AG08396 (cell line): ENCODE measurements at places on chromosomes 4 and X.
A peak's percentile ranks its signal among the peaks of the same experiment; 100 is the strongest.

GRCh38 chr4:8639777-8640720 is 47.5 kb downstream of the CPZ start:
- DNase-seq: no peak

- DNase-seq: peak; percentile 50
Measured at GRCh38 chr4:150867148-150867547, 147.9 kb downstream of the LRBA start.

DNA sequence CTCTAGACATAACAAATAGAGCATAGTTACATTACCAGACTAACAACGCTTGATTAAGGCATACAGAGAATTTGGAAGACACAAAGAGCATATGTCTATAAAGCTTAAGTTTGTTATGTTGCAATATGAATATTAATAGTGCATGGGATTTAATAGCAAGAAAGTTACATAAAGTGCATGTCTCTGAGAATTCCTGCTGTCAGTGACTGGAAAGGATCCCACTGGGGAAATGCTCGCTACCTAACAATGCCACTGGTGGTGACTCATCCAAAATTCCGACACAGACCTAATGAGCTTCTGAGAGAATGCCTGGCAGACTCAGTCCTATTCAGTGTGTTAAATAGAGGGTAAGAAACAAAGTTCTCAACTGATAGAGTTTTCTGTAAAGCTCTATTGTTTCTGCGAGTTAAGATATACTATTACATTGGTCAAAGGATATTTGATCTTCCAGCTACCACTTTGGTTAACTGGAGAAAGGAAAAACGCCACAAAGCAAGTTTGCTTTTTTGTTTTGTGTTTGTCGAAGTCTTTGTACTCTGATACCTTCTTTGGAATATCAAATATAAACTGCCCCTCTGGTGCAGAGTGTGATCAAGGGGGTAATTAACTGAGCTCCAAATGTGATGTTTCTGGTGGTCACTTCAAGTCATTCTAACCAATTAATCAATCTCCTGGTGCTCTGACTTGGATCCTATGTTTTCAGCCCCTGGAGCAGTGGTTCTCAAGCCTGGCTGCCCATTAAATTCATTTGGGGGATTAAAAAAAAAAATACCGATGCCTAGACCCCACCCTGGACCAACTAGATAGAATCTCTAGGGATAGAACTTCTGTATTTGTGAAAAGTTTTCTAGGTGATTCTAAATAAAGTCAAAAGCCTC is 107.9 kb downstream of the PALLD start:
- peak; percentile 53 for DNase-seq

DNA sequence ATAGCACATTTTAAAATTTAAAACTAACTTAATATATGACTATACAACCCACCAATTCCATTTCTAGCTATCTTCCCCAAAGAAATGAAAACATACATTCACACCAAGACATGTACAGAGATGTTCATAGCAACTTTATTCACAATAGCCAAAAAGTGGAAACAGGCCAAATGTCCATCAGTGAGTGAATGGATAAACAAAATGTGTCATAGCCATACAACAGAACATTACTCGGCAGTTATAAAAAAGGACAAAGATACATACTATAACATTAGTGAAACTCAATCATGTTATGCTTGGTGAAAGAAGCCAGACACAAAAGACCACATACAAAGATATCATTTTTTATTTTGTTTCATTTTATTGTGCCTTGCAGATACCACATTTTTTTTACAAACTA is 396.8 kb downstream of the PACRGL start:
- no peak for DNase-seq

DNA sequence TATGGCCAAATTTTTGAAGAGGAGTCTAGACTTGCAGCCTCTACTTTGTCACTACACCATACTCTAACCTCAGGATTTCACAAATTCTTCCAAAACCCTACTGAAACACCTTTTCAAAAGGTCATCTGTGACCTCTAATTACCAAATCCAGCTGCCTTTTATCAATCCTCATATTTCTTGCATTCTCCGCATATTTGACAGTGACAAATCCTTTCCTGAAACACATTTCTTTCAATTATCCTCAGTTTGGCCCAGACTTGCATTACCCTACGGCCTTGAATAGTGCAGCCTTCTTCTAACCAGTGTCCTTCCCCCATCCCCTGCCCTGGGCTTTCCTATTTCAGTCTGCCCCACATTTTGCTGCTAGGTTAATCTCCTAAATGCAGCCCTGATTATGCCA is 25.5 kb downstream of the MID2 start:
- DNase-seq: no peak

DNA sequence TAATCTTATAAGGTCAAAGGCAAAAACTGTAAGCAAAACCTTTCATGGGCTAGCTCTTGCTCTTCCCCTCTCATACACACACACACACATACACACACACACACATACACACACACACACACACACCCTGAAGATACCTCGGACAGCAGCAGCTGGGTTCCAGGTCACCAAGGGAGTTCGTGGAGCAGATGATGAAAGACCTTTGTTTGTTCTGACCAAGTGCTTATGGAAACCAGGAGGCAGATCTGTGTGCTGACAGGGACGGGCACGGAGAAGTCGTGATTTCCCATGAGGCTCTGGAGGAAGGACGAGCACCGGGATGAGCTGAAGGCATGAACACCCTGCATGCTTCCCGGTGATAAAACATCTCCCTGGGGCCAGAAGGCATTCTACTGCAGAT is 35.4 kb upstream of the CRMP1 start:
- no peak for DNase-seq

GRCh38 chr4:147707892-147708672 is 23.8 kb upstream of the ARHGAP10 start:
- DNase-seq: no peak

DNA sequence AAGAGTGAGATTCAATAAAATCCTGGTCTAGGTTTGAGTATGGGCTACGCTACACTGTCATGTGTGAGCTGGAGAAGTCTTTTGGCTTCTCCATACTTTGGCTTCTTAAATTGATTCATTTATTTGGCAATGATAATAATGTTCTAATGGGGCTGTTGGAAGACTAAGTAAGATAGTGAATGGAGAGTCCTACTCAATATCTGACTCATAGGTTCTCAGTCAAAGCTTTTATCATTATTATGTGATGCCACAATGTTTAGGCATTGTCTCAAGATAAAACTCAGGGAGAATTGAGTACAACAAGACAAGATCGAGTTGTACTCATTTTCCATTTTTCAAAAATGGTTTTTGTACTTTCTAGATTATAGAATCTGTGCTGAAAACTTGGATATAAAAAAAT is 92.5 kb upstream of the VEGFC start:
- DNase-seq: no peak

DNA sequence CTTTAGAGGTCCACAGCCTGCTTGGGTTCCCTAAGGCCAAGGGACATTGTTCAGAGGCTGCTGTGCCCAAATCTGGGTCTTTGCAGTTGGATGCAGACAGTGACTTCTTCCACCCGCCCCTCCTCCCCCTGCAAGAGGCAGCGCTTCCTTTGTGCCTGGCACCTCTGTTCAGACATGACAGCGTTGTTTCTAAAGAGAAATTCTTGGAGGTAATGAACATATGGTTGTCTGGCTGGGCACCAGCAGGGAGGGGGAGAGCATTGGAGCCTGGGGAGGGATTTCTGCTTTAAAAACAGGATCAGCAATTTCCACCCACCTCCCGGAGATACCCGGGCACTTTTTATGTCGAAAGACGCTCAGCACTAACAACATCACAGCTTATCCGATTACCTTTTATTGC is 51.5 kb downstream of the PSAPL1 start:
- DNase-seq: no peak

DNA sequence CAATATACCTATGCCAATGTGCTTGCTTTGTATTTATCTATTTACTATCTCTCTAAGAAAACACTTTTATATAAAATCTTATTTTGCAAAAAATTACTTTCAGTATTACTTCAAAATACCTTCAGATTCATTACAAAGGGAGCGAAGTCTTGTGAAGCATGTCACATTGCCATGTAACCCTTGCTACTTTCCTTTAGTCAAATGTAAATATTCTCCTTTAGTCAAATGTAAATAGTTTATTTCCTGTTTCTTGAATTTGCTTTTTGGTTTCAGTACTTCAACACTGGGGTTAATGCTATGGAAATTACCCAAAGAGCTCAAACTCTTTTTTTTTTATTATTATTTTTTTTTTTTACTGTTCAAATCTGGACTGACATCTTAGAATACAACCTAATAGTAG is 383.3 kb downstream of the GRXCR1 start:
- DNase-seq: no peak

- no peak for DNase-seq
Measured at GRCh38 chr4:168696280-168696679, 199.4 kb downstream of the PALLD start.

GRCh38 chr4:56656346-56656643 is 24.8 kb downstream of the HOPX start:
- DNase-seq: peak; percentile 40

DNA sequence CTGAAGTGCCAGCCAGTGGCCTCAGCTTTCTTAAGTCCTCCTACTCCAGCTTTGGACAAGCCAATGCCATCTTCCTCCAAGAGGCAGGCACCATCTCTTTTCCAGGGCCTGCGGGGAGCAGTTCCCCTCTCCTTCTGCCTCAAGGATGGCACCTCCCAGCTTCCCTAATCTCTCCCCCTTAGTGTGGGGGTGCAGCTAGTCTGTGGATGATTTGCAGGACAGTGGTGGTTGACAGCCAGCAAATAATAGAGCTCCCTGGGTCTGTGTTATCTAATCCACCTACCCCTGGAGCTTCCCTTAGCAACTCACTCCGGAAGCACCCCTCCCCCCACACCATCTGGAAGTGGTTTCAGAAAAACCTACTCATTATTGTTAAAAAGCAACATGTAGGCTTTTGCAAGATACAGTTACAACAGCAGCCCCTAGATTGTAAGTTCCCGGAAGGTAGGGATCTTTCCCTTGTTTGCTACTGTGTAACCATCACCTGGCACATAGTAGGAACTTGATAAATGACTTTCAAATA is 247.1 kb downstream of the BCOR start:
- DNase-seq: no peak

DNA sequence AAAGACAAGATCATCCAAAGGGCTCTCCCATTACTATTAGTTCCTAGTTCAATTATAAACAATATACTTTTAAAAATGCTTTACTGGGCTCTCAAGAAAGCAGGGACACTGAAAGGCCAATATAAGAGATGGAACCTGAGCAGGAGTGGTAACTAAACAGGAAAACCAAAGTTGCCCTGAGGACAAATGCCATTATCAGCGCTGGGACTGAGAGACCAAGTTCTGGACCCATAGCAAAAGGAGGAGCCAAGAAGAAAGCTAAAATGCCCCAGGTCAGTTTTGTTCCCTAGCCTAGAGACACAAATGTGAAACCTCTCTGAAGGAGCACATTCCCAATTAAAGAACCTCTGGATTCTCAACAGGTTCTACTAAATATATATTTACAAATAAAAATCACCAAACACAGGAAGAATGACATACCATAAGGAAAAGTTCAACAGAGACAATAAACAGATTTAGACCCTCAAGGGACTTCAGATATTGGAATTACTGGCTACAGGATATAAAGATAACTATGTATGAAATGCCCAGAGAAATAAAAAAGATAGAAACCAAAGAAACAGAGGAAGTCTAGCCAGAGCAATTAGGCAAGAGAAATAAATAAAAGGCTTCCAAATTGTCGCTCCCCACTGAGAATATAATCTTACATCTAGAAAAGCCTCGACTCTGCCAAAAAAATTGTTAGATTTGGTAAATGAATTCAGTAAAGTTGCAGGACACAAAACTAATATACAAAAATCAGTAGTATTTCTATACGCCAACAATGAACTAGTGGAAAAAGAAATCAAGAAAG is 67.1 kb downstream of the KLHL8 start:
- DNase-seq: no peak

DNA sequence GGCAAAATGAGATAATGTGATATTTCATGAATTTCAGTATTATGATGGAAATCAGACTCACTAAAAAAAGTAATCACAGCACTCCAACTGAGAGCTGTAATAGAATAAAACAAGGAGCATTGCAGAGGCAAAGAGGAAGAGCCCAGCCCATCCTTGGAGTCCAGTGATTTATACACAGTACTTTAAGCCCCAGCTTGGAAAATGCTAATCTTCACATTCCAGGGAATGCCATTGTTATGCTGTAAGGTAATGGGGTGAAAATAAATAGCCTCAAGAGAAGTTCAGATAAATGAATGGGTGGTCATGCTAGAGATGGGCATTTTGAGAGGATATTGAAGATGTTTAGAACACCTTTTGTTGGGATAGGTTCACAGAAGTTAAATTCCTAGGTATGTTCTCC is 190.3 kb upstream of the TAPT1 start:
- DNase-seq: no peak

DNA sequence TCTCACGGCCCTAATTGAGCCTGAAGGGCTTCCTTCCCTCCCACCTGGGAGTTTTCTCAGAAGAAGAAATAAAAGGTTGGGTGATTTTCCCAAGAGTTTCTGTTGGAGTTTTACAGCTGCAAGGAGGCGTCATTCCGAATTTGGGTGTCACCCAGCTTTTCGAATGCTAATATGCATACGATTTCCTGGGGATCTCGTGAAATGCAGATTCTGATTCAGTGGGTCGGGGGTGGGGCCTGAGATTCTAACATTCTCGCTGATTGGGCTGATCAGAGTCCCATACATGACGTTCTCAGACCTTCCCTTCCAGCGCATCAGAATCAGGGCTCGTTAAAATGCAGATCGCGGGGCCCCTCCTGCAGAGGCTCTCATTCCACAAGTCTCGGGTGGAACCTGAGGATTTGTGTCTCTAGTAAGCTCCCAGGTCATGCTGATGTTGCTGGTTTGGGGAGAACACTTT is 125.8 kb upstream of the STX18 start:
- no peak for DNase-seq

- no peak for DNase-seq
Measured at GRCh38 chrX:39163581-39164126, 362.4 kb downstream of the MID1IP1 start.

- DNase-seq: no peak
Measured at GRCh38 chrX:108235986-108236385, 144.4 kb downstream of the ATG4A start.

GRCh38 chr4:100738196-100739165 is 220.7 kb upstream of the EMCN start:
- DNase-seq: peak; percentile 41

GRCh38 chr4:144562019-144562705 is 83.8 kb upstream of the HHIP start:
- DNase-seq: no peak

- DNase-seq: peak; percentile 51
Measured at GRCh38 chr4:74501579-74501978, 56.6 kb downstream of the AREG start.

GRCh38 chr4:23163647-23164436 is 471.1 kb downstream of the GBA3 start:
- DNase-seq: no peak

GRCh38 chr4:177770776-177771175 is 328.5 kb upstream of the AGA start:
- DNase-seq: no peak

- DNase-seq: no peak
Measured at GRCh38 chr4:171565130-171565788, 247.9 kb upstream of the GALNTL6 start.
